ENCODE measurements at places on chromosomes 7 and 10. TPM values are rescaled to one million over a fixed set of nuclear protein-coding genes. Genes with fewer than 3 reads are reported as not detected.

Gene DDC
- polyA plus RNA-seq: 2.3 TPM

Gene SKIDA1
- 13.2 TPM for polyA plus RNA-seq

Gene RARRES2
- polyA plus RNA-seq: 59.5 TPM

Gene CDNF
- 2.9 TPM for polyA plus RNA-seq

DNA sequence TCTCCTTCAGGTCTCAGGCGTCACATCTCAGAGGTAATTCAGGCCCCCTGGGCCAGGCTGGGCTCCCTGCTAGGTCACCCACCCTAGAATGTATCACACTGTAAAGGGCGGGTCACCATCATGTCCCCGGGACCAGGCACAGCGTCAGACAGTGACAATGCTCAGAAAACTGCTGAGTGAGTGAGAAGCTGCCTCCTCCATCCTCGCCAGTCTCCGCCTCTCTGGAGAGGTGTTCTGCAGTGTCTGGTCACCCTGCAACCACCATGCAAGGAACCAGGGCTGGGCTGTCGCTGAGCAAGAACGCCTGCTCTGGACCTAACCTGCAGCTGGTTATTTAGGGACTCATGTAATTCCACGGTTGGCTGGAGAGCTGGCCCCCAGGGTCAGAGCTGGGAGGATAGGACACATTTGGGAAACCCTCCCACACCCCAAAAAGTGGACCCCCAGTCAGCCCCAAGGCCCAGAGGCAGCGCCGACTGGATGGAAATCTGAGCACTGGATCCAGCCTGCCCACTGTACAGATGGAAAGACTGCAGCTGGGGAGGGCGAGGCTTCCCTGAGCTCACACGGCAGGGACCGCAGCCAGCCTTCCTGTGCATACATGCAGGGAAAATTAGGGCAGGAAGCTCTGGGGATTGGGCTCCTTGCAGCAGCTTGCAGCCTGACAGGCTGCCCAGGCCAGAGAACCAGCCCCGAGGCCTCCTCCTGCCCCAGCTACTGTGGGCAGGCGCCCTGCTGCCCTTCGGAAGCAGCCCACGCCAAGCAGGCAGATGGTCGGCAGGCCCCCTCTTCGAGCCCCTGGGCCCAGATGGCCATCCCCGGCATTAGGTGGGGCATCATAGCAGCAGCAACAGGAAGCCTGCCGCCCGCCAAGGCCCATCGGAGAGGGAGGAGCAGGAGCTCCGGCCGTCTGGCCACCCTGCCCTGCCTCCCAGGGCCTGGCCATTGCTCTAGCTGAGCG, 105.4 kb upstream of the ZMIZ1 start:
- no peak for DNase-seq

DNA sequence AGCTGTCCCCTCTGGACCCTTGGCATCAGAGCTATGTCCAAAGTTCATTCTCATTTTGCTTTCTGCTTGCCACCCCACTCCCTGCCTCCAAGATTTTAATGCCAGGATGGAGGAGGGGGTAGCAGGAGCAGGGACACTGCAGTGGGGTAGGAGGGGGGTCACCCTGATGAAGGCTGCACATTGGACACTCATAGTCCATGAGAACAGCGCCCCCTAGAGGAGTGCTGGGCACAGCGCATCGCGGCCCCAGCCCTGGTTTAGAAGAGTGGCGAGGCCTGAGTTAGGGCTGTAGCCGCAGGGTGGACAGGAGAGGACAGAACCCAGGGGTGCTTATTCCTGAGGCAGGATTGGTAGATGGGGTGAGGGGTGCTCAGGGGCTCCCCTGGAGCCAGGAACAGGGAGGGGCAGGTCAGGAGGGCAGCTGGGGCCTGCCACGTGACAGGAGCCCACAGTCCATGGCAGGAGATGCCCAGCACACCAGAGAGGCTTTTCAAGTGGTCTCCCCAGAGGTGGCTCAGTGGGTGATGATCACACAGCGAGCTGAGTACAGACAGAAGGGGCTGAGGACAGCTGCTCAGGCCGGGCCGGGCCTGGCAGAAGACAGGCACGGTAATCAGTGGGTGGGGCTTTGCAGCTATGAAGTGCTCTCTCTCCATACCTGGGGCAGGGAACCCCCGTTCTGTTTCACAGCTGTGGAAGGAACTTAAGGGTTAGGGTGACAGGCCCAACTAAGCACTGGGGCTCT, 71.4 kb downstream of the NEURL1 start:
- no peak for DNase-seq

GRCh38 chr10:44954042-44954441, 5.6 kb upstream of the RASSF4 start:
- no peak for DNase-seq

- no peak for DNase-seq
Observed at GRCh38 chr7:91660734-91661356, 219.7 kb downstream of the MTERF1 start.

DNA sequence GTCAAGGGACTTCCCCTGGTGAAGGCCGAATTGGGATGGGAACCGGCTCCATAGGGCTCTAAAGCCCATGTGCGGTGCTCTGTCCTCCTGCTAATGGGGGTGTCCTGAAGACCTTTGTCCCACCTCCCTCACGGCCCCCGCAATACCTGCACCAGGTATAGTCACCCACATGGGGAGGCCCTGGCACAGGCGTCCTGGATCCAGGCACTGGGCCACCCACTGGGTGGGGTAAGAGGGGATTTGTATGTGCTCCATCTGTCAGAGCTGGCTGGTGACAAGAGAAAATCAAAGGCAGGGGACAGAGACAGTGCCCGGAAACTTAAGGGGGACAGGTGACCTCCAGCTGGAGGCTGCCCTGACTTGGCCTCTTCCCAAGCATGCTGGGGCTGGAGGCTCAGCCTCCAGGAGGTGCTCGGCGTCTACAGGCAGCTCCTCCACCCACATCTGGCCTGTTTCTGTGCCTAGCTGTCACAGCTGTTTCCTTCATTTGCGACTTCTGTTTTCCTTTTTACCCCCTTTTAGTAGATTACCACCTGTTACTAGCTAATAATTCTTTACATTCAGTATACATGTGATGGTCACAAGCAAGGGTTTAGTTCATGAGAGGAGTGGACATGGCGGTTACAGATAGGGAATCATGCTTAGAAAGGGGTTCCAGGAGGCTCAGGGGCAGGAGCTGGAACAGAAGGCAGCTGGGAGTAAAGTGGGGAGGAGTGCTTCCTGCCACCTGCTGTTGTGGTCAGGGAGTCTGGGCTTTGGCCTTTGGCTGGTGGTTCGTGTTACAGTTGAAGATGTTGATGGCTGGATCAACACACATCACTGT, 2.3 kb upstream of the CUZD1 start:
- DNase-seq: no peak

GRCh38 chr10:128780156-128780761, 654.0 kb upstream of the MKI67 start:
- no peak for DNase-seq

DNA sequence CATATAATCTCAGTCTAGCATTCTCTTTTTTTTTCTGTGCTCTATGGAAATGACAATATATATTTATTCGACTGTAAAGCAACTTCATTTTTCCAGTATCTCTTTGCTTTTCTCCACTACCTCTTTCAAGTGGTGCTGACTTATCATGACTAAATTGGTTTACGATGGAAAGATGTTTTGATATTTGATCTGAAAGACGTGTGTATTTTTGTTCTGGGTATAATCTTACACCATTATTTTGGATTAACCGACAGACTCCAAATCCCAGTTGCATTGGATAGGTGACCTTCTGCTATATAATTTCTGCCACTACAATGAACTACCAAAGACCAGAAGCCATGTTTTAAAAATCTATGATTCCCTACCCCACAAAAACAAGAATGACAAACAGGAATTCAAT, 380.5 kb upstream of the NFE2L3 start:
- no peak for DNase-seq

- DNase-seq: no peak
Observed at GRCh38 chr10:818010-818409, 113.5 kb downstream of the LARP4B start.

- DNase-seq: no peak
Observed at GRCh38 chr7:157276091-157276561, 60.7 kb upstream of the DNAJB6 start.

GRCh38 chr10:120121768-120122167, 229.2 kb downstream of the SEC23IP start:
- DNase-seq: no peak

GRCh38 chr7:139725077-139725476, 52.7 kb downstream of the HIPK2 start:
- DNase-seq: no peak

DNA sequence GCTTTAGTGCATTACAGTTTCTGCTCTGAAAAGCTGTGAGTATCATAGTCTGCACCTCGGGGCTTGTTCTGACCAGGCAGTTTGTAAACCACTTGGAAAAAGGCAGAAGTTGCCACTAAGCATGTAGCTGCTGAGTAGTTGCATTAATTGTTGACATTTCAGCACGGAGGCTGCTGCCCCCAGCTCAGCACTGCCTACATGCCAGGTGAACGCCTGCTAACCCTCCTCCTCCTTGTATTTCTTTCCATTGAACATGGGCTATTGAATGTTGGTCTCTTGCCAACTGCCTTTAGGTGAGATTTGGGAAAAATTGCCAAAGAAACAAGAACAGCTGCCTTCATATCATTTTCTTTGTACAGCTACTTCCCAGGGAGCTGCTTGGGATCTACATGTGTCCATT, 164.2 kb downstream of the RAPGEF5 start:
- DNase-seq: no peak

DNA sequence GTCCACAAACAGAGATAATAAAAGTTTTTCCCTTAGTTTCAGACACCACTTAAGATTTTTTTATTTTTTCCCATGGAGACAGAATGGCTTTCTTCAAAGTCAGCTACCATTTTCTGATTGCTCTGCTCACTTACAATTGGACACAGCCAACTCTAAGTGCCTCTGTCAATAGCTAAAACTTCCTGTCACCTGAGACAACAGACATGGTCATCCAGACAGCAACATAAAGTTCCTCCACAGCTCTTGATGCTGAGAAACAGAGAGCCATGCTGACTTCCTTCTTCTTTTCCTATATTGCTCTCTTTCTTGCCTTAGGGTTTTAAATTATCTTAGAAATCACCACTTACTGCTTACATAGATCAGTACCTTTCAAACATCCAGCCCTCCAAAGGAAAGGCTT, 12.0 kb downstream of the ZNF800 start:
- DNase-seq: no peak

- DNase-seq: no peak
Observed at GRCh38 chr10:119051775-119052174, 22.3 kb downstream of the NANOS1 start.

Data from left renal pelvis (tissue), 4 donors.